ENCODE measurements at places on chromosomes 4 and X.

DNA sequence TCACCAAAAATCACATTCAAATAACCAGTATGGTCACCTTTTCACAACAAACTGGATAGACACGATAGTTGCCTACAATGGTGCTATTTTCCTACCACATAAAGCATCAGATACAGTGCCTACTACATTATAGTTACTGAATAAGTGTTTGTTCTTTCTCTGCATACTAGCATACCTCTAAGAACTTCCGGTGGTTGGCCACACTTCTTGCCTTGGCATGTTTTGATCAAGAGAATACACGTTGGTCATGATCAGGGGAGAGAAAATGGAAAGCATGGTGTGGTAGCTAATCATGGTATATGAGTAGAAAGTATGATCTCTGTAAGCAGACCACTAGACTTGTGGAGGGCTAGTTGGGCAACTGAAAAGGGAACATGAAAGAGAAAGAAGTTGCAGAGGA, 322.8 kb upstream of the DIAPH2 start:
- DNase-seq: no peak

GRCh38 chrX:28586981-28587551, at the start of gene IL1RAPL1:
TSS of gene IL1RAPL1 (plus strand) at chrX:28587446.
- peak; percentile 79 for DNase-seq

GRCh38 chrX:38365954-38366353, 13.6 kb downstream of the OTC start:
- DNase-seq: no peak

GRCh38 chr4:34183926-34184325, 2060.4 kb downstream of the ARAP2 start:
- DNase-seq: no peak

- DNase-seq: no peak
These were observed 44.5 kb downstream of the STIM2 start for GRCh38 chr4:26905172-26905571.

DNA sequence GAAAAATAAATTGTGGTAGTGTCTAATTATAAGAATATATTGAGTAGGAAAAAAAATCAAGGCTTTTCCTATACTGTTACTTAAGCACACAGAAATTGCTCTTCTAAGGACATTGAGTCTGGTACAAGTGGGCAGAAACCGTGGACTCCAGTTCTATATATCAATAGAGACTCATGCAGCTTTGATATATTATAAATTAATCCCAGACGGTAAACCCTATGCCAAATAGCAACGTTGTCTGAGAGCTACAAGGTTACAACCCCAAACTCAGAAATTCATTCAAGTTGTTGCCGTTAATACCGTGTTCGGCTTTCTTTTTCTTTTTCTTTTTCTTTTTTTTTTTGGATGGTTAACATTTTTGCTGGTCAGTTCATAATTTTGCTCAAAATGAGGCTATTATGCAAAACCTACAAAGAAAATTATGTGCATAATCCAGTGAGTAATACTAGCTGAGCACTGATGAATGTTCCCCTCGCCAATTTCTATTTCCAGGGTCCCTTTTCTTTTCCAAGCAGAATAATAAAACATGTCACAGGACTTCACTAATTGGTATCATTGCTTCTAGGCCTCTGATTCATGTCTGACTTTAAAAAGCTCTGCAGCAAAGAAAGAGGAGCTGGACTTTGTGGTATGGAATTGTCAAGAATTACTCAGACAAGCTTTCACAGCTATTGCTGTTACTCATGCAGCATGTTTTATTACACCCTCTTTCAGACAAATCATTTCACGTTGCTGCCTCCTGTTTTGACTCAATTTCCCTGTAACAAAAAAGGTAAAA, 737.7 kb downstream of the NLGN4X start:
- DNase-seq: no peak

Measured in NCI-H748 treated with DMSO at 0.1 percent for 48 hours (cell line).